ENCODE measurements at places on chromosomes 3 and 15.

GRCh38 chr3:36380221-36381031 lies at the start of gene STAC:
Gene STAC, plus strand, starts transcription at chr3:36380504. Its CDS starts 140 bp downstream, at chr3:36380644.
- no peak for DNase-seq

- no peak for DNase-seq
Measured at GRCh38 chr3:175242243-175242642, 383.1 kb downstream of the NAALADL2 start.

GRCh38 chr15:95565016-95565600 lies 765.4 kb upstream of the NR2F2 start:
- no peak for DNase-seq

DNA sequence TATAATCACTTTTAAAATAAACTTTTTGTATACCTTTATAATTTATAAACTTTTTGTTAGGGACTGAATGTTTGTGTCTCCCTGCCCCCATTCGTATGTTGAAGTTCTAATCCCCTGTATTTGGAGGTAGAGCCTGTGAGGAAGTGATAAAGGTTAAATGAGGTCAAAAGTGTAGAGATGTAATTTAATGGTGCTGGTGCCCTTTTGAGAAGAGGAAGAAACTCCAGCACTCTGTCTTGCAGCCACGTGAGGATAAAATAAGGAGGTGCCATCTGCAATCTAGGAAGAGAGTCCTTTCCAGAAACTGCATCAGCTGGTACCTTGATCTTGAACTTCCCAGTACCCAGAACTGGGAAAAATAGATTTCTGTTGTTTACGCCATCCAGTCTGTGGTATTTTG lies 106.1 kb upstream of the RGMA start:
- DNase-seq: no peak

DNA sequence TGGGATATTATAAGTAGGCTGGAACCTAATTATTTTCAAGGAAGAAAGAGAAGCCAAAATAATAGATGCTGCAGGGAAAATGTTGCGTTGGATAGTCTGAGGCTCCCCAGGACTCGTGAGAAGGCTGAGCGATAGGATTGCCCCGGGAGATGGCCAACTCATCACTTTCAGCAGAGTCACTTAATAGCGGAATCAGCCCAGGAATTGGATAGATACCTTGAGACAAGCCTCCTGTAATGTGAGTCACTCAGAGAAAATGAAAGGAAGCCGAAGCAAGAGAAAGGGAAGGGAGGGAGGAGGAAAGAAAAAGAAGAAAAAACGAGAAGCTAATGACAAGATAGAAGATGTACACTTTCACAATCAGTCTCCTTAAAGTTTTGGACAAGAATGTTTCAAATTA lies 94.3 kb downstream of the SQOR start:
- no peak for DNase-seq

DNA sequence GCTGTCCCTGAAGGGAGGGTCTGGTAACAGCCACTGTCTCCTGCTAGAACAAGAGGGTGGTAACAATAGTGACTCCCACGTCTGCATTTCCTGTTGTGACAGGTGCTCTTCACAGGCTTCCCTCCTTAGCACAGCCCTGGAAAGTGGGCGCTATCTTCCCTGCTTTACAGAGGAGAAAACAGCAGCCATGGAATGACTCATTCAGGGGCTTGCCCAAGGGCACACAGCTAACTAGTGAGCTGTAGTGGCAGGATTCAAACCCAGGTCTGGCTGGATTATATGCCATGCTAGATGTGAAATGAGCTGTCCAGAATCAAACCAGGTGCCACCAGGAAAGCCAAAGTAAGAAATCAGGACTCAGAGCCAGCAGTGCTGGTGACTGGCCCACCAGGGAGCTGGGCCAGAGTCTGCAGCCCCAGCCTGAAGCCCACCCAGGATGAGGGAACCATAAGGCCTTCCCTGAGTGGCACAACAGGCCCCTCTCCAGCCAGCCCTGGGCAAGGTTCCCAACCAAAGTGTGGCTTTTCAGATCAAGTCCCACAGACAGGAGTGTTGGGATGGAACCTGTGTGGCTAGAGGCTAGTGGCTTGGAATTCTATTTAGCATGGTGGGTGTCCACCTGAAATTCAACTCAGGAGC lies 102.4 kb downstream of the ETFA start:
- no peak for DNase-seq

- DNase-seq: no peak
Measured at GRCh38 chr3:11582191-11582968, 61.3 kb downstream of the VGLL4 start.

GRCh38 chr3:55474213-55474632 lies 12.9 kb downstream of the WNT5A start:
- DNase-seq: no peak

GRCh38 chr15:61301701-61302100 lies 72.6 kb upstream of the RORA start:
- no peak for DNase-seq

DNA sequence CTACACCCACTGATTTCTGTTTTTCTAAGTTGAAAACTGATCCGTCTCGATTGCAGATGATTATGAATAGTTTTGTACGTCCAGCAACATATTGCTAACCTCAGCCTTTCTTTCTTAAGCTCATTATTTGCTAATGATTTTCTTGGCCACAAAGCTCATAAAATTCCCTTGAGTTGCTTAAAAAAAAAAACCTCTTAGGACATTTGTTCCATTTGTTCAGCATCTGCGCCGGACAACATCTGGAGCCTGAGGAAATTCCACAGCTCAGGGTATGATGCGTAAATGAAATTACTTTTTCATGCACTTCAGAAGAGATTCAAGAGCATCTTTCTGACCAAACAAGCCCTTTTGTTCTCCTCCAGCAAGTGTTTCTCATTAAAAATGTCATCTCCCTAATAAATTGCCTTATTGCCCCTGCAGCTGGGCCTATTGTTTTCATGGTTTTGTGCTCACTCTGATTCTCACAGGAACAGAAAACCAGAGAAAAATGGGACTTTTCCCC lies 249.1 kb upstream of the MCTP2 start:
- DNase-seq: no peak

DNA sequence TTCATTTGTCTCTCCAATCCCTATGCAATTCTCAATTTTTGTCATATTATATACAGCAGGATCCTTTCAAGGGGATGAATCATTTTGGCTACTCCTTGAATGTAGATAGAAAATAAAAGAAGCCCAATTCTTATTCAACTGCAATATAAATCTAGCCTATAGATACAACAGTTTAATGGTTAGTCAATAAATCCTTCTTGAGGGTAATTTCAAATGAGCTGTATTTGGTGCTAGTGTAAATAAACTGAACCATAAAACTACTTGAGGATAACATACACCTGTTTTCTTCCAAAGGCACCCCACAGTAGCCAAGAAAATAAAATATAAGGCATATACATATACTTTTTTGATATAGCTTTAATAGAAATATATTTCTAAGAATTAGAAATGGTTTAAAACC lies 830.3 kb downstream of the ROBO1 start:
- DNase-seq: no peak

- no peak for DNase-seq
Measured at GRCh38 chr15:40917585-40917984, 11.6 kb upstream of the DLL4 start.

DNA sequence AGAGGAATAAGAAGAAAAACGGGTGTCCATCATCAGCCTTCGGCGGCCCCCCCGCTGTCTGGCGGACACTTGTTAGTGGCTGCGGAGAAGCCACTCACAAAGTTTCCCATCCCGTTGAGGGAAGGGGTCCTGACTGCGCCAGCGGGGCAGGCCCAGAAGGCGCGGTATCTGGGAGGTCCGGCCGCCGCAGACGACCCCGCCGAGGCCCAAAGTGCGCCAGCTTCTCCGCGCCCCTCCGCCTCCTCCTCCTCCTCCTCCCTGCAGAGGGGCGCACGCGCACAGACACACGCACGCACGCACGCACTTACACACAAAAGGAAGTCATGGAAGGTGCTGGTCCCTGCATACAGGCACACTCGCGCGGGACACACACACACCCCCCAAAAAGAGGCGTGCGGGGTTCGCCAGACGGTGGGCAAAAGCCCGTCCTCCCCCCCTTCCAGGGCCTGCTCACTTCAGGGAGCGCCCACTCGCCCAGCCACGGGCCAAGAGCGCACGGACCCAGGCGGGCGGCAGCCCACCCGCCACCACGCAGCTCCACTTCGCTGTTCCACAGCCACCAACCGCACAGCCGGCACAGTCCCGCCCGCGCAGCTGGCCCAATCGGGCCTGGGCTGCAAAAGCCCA lies 18.0 kb downstream of the ZNF148 start:
- DNase-seq: peak; percentile 46

- no peak for DNase-seq
Measured at GRCh38 chr3:3110299-3110630, at the start of gene IL5RA. Gene IL5RA, minus strand, starts transcription at chr3:3110374. Its CDS starts 5,390 bp downstream, at chr3:3104984.

DNA sequence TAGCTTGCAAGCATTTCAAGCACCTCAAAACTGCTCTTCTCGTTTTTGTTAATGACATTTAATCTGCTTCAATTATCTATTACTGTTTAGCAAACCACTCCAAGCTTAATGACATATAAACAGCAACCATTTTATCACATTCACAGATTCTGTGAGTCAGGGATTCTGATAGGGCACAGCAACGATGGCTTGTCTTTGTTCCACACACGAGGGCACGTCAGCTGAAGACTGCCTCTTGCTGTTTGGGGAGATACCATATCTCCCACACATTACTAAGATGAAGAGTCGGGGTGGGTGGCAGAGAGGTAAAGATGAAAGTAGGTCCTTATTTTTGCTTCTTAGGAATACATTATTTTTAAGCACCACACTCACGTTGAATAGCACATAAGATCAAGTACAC lies 19.3 kb downstream of the CPOX start:
- DNase-seq: no peak

GRCh38 chr15:96354731-96355567 lies 24.4 kb downstream of the NR2F2 start:
- DNase-seq: no peak

DNA sequence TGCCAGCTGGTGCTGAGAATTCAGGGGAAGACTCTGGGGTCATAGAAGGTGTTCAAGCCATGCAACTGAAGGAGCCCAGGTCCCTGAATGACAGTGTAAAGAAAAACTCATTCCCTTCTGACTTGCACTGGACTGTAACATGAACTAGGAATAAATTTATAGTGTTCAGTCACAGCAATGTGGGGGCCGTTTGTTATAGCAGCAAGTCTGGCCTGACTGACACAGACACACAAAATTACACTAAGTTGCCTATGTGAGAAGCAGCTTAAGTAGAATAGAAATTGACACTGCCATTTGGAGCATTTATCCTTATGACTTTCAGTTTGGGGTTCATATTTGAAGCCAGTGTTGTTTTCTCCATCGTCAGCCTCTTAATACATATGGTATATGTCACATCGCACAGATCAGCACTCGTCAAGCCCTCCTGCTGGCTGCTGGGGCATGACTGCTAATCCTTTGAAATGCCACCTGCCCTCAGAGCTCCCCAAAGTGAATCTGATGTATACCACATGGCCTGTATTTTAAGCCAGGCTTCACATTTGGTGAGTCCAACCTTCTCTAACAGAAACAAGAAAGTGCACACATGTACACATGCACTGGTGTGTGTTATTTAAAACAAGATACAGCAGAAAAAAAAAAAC lies 17.1 kb upstream of the HEG1 start:
- DNase-seq: no peak

DNA sequence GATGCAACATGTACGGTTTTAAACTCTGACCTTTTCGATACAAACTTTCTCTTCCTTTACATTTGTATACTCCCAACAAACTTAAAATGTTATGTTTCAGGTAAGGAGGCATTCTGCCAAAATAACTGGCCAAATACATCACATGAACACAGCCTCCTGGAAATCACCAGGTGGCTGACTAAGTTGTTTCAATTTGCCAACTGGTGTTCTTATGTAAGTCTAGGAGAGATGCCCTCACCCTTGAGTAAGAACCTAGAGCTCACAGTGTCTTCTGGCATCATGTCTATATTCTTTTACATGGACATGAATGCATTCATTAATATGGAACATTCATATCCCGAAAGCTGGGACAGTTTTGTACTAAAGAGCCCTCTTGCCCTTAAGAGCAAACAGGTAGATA lies 341.1 kb upstream of the NR2F2 start:
- no peak for DNase-seq

Data from T-helper 1 cell (primary cell).